ENCODE measurements at places on chromosomes 1 and 21.
A peak's percentile ranks its signal among the peaks of the same experiment; 100 is the strongest.

DNA sequence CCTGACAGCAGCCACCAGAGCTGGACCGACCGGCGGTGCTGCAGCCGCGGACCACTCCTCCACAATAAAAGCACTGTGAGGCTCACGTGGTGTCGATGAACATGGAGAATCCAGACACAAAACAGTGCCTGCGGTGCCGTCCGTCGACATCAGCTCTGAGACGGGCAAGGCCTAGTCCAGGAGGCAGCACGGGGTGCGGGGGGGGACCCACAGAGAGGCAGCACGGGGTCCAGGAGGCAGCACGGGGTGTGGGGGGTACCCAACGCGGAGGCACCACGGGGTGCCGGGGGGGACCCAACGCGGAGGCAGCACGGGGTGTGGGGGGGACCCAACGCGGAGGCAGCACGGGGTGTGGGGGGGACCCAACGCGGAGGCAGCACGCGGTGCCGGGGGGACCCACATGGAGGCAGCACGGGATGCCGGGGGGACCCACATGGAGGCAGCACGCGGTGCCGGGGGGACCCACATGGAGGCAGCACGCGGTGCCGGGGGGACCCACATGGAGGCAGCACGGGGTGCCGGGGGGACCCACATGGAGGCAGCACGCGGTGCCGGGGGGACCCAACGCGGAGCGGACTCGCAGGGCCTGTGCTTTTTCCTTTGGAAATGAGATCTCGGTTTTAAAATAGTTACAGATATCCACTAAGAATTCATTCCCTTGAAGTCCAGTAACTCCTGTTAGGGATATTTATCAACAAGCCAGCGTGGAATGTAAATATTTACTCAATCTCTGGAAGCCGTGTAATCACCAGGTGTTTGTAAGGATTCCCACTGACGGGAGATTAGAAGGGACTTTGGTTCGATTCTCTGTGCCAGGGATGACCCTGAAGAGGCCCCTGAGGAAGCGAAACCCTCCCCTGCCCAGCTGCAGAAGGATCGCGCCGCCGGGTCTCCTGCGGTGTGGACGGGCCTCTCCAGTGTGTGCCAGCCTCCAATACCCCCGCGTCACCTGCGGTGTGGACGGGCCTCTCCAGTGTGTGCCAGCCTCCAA, 52.1 kb downstream of the COL6A1 start:
- DNase-seq, result no peak

GRCh38 chr1:98205291-98206017, 284.6 kb upstream of the DPYD start:
- no peak for DNase-seq

- no peak for DNase-seq
Measured at GRCh38 chr1:54290506-54291184, 90.7 kb downstream of the MRPL37 start.

DNA sequence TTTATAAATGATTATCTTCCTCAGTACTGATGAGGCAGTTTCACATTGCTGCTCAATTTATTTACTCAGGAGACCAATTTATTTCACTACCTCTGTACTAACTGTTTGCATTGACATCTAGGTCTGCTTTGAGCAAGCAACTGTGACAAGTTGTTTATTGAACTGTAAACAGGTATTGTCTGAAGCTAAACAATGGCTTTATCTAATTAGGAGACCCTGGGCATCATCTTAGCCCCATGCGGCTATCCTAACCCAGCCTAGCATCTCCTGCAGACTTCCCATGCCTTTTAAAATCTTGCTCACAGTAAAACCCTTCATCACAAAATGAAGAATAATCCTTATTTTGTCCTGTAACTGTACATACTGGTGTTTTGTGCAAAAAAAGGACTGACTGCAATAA, 348.2 kb downstream of the RWDD3 start:
- no peak for DNase-seq

GRCh38 chr1:196148367-196148970, 459.8 kb downstream of the KCNT2 start:
- DNase-seq, result no peak

- DNase-seq, result no peak
Measured at GRCh38 chr1:228286505-228287417, 78.9 kb downstream of the OBSCN start.

GRCh38 chr1:7705908-7706216, 65.2 kb upstream of the VAMP3 start:
- no peak for DNase-seq

GRCh38 chr1:8097077-8097799, 71.1 kb upstream of the ERRFI1 start:
- no peak for DNase-seq

GRCh38 chr1:175742790-175743459, 470 bp downstream of the TNR start:
- DNase-seq, result no peak

DNA sequence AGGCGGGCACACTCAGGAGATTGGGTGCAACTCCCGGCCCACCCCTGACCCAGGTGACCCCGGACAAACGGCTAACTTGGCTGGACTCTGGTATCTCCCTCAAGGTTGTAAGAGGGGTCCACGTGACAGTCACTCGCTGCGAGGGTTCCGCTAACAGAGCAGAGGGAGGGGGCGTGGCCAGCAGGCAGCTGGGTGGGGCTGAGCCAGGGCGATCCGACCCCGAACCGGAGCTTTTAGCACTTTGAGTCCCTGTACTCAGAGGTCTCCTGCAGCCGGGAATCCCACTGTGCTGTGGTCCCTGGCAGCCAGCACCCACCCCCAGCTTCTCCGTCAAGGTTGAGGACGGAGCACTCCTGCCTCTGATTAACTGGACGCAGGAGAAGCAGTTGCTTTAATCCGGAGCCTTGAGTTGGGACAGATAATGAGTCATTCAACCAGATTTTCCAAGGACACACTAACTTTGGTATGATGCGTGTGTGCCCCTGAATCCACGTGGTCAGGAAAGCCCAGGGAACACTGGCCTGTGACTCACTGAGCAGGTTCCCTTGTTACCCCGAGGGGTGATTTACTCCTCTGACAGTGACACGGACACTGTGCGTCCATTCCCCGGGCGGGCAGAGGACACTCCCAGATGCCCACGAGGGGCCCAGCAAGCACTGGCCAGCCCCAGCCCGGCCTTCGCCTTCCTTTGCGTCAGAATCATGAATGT, 16.8 kb downstream of the TRPM2 start:
- DNase-seq, result no peak

DNA sequence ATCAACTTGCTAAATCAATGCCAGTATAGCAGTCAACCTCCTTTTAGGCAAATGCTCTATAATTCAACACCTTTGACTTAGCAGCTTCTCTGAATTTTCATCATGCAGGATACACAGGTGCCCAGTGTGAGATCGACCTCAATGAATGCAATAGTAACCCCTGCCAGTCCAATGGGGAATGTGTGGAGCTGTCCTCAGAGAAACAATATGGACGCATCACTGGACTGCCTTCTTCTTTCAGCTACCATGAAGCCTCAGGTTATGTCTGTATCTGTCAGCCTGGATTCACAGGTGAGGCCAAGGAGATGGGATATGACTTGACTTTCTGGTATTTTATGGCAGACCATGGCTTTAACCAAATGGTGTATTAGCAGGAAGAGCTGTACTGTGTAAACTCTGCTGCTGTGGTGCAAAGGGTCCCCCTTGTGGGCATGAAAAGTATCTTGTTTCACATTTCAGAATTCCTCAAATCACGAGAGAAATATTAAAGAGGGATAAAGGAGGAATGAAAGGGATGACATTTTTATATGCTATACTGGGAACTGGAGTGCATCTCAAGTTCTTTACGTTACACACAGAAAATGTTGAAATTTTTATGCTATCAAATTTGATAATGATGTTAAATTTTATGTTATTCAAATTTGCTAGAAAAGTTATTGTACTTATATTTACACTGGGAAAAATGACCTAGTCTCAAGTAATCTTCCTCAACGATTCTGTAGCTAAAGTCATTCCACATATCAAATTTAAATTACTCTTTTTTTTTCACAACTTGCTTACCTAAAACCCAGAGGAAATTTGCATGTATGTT, 88.9 kb downstream of the CRB1 start:
- peak; percentile 3 for DNase-seq

- no peak for DNase-seq
Measured at GRCh38 chr1:155983191-155984024, 5.1 kb upstream of the ARHGEF2 start.

DNA sequence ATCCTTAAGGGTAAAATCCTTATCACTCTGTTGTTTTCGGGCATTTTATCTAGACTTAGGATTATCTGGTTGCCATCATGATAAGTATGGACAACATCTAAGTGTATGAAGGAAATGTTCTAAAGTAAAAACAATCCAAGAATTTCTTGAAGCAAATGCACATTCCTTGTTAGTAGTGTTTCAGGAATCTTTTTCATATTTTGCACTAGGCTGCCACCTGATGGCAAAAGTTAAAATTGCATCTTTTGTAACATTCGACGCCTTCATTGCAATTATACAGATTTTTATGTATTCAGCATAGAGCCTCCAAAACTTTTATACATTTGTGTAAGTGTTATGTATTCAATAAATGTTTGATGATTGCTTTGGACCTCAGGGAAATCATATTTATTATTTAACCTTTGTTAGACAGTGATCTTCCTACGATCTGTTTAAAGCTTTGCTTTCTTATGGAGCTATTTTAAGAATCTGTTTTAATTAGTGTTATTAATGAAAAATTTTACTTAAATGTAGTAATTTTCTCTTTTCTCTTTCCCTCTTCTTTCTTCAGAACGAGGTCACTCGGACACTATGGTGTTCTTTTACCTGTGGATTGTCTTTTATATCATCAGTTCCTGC, 49.4 kb upstream of the KIAA1614 start:
- DNase-seq, result no peak

DNA sequence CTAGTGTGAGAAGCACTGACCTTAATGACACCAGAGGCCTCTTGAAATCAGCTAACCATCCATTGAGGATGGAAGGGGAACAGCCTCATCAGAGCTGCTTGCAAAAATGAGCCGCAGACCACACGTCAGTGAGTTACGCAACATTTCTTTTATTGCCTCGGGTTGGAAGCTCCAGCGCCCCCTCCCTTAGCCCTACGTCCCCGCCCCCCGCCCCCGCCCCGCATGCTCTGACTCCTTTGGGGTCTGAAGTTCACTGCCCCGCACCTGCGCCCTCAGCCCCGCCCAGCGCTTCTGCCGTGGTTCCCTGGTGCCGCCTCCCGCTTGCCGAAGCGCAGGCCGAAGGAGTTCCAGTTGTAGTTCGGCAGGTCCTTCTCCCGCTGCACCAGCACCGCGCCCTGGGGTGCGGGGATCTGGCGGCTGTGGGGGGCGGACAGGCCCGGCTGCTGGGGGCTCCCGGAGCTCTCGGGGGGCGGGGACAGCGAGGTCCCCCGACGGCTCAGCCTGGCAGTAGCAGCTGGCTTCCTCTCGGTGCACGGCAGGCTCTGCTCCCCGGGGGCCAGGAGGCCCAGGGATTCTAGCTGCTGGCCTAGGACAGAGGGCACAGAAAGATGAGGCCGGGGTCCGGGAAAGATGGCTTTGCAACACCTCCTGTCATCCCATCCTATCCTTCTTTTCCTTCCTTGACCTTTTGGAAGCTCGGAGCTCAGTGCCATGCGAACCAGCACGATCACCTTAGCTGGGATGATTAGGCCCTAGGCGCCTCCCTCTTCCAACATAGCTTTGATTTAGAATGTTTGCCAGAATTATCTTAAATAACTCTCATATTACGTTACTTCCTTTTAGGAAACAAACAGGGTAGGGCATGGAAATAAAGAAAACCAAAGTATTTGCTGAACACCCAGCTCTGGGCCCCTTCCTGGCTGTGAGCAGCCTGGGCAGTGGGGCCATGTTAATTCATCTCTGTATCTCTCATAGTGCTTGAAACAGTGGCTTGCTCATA, 5.8 kb downstream of the KISS1 start:
- no peak for DNase-seq

DNA sequence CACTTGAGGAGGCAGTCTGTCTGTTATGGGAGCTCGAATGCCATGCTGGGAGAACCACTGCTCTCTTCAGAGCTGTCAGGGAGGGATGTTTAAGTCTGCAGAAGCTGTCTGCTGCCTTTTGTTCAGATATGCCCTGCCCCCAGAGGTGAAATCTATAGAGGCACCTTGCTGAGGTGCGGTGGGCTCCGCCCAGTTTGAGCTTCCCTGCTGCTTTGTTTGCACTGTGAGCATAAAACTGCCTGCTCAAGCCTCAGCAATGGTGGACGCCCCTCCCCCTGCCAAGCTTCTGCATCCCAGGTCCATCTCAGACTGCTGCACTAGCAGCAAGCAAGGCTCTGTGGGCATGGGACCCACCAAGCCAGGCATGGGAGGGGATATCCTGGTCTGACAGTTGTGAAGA, 247.5 kb downstream of the LMX1A start:
- DNase-seq, result no peak

DNA sequence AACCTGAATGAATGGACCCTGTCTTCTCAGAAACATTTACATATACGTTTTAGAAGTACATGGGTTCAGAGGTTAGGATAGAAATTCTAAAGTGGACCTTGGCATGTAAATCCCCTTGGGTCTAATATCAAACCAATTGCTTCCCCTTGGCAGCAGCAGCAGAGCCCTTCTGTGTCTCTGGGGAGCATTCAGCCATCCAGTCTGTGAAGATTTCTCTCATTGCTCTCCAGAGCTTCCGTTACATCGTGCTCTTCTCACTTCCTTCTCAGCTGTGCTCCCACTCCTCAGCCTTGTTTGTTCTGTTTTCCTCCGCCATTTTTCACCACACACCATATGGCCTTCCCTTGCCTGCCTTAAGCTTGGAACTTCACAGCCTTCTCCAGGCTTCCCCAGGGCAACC, 61.5 kb upstream of the ATP1B1 start:
- no peak for DNase-seq

DNA sequence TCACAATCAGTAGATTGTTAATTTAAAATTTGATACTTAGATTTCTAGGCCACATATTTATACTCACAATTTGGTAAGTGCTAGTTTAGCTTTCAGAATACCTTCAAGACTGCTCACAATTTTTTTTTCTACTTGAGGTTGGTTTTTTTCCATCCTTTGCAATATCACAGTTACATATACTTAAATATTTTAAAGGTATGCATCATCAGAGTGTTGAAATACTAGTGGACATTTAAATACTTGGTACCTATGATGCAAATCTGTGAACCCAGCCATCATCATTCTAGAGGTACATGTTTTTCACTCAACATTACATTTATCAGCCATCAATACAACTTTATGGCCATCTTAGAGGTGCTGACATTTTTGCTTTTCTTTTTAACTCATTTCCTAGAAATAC, 6.2 kb upstream of the LRRC40 start:
- DNase-seq, result no peak

- DNase-seq, result no peak
Measured at GRCh38 chr1:81760477-81761097, 40.1 kb upstream of the ADGRL2 start.

GRCh38 chr1:17440074-17440826, 773 bp upstream of the RCC2 start:
- DNase-seq, result no peak

GRCh38 chr1:217721692-217722091, 90.5 kb downstream of the SPATA17 start:
- DNase-seq, result no peak

- no peak for DNase-seq
Measured at GRCh38 chr1:42964044-42964812, 5.6 kb upstream of the SLC2A1 start.
